ENCODE measurements at places on chromosomes 1 and 21.

GRCh38 chr21:31509194-31510017 is 150.1 kb upstream of the SOD1 start:
- peak; percentile 19 for DNase-seq

DNA sequence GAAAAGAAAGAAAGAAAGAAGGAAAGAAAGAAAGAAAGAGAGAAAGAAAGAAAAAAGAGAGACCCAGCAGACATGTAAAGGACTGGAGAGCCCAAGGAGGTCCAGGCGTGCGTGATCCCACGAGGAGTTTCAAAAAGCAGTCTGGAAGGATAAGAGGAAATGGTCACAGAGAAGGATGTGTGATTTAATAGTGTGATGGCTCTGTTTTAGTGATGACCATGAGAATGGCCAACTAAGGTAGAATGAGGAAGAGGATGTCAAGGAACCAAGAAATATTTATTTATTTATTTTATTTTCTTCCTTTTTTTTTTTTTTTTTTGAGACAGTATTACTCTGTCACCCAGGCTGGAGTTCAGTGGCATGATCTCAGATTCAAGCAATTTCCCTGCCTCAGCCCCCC is 25.5 kb downstream of the PTGS2 start:
- DNase-seq, result no peak

DNA sequence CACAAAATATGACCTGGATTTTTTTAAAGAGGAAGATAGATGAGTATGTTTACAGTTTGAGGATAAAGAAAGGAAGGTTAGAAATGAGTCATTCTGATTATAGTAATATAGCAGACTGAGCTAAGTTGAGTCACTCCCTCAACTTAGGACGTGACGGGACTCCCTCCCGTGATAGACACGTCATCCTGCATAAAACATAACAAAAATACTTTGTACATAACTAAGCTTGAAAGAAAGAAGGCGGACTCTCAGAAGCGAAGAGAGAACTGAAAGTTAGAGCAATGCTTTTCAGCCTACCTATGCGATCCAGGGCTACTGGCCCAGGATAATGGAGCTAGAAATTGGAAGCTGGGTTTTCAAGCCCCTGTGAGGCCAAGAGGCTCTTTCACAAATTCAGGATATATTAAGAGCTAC is 53.0 kb upstream of the DESI2 start:
- no peak for DNase-seq

- no peak for DNase-seq
These were observed 9.8 kb upstream of the KDM4A start for GRCh38 chr1:43639976-43640794.

GRCh38 chr21:42590431-42591131 is 62.8 kb upstream of the PDE9A start:
- DNase-seq, result no peak

DNA sequence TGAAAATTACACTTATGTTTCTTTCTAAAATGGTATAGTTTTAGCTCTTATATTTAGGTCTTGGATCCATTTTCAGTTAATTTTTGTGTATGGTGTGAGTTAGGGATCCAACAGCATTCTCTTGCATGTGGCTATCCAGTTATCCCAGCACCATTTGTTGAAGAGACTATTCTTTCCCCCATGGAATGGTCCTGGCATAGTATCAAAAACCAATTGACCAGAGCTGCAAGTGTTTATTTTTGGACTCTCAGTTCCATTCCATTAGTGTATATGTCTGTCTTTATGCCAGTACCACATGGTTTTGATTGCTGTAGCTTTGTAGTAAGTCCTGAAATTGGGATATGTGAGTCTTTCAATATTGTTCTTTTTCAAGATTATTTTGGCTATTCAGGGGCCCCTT is 14.3 kb downstream of the TTLL10 start:
- DNase-seq, result no peak

DNA sequence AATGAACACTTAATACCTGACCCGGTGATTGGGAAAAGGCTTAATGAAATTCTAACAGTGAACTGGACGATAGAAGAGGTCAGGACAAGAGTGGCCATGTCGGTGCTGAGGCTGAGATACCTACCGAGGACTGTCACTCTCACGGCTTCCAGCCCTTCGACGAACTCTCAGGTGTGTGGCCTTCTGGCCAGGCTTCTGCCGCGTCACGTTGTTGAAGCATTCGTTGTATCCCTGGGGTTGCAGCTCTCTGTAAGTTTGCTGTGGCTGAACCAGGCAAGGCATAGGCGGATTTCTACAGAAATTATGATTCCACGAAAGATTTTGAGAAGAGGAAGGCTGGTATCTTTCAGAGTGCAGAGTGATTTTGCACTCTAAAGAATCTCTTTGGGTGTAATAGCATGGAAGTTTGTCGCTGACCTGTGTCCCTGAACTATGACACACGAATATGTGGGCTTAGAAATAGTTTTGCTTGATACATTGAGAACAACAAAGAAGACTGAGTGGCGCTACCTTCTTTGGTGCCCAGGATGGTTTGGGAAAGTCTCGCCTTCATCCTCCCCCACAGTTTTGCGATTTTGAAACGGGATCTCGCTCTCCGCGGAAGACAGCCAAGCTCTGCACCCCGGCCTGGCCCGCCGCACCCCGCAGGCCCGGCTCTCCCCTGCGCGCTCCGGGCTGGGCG is 403 bp upstream of the EPHX4 start:
- no peak for DNase-seq
